ENCODE measurements at places on chromosomes 3 and 15.

DNA sequence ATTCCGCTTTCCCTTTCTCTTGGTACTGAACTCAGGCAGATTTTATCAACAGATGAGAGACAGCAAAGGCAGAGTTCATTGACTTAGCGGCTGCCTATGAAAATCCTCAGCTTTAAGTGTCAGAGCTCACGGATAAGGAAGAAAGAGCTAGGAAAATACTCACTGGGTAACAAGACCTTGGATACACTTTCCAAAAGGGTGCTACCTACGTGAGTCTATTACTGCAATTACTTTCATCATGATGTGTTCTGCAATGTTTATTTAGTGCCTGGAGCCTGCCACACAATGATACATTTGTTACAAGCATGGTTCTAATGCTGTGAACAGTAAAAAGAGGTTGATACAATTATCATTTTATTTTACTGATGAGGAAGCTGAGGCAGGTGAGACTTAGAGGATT lies 177.5 kb downstream of the GRM7 start:
- no peak for DNase-seq

DNA sequence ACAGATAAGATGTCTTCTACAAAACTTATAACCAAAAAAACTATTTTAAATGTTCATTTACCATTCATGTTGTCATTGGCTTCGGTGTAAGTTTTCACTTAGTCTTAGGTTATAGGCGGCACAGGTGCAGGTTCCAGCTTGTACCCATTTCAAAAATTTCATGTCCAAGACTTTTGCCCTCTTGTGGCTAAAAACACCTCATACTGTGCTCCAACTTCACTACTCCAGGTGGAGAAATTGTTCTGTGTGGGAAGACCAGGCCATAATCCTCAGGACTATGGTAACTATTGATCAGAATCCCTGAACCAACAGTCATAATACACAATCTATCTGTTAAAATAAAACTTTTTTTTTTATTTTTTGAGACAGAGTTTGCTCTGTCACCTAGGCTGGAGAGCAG lies 95.2 kb upstream of the ATP11B start:
- DNase-seq = no peak

DNA sequence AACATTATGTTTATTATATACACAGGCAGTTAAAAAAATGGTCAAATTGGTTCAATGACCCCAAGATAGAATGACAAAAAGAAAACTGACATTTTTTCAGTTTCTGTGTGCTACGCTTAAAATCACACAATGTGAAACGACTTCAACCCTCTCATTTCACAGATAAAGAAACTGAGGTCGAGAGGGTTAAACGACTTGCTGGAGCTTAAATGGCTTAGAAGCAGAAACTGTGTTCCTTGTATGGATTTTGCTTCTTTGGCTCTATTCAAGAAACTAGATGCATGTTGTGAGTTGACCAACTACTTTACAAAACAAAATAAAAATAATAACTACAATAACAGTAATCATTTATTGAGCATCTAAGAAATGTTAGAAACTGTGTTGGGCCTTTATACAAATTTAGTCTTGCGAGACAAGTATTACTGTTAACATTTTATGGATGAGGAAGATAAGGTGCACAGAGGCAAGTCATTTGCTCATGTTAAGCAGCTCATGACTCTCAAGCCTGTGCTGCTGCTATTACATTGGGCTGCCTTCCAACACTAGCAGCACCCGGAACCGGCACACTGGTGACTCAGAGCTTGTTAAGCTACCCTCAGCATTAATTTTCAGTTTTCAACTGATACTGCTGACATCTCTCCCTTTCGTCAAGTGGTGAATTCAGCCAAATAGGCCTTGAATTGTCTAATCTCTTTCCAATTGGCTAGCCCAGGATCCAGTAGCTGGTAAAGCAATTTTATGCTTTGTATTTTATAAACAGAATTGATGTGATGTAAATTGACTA lies 487.6 kb downstream of the NAALADL2 start:
- DNase-seq = peak; percentile 39

- DNase-seq = no peak
Observed at GRCh38 chr3:46830801-46831200, 32.4 kb downstream of the MYL3 start.

DNA sequence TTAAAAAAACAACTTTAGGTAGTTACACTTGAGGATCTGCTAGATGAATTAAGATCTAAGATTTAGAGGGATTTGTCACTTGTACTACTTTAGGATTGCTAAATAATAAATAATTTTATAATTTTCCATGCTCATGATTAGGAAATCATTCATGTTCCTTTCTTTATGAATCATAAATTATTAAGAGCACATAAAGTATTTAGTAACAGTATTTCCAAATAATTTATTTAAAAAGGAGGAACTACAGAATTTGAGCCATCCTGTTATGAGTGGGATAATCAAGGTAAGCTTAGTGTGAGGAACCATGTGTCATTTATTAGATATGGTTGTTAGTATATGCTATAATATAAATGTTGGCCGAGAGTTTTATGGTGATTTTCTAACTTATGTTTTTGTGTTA lies 37.5 kb upstream of the C3orf38 start:
- DNase-seq = no peak

DNA sequence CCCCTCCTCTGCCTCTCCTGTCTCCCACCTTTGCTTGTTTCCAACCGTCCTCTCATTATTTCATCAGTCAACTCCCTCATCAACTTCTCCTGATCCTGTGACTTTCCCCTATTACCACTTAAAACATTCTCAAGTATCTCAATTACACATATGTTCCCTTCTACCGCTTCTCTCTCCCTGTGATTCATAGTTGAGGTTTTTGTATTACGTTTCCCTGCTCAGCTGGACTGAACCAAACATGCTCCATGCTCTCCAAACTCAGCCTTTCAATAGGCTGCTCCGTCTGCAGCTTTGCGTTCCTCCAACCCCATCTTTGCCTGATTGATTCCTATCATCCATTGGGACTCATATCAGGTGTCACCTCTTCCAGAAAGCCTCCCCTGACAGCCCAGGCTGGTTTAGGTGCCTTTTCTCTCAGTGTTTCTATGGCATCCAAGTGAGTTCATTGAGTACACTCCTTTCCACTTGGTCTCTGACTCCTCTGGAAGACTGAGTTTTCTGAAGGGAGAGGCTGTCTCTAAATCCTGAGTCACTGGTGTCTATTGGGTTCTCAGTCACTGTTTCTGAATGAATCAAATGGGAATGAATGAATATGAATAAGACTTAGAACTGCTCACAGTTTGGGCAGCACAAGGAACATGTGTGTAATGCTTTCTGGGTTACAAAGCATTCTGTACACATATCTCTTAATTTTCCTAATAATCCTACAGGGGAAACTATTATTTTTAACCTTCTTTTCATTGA lies 56.4 kb downstream of the PLD1 start:
- DNase-seq = no peak

DNA sequence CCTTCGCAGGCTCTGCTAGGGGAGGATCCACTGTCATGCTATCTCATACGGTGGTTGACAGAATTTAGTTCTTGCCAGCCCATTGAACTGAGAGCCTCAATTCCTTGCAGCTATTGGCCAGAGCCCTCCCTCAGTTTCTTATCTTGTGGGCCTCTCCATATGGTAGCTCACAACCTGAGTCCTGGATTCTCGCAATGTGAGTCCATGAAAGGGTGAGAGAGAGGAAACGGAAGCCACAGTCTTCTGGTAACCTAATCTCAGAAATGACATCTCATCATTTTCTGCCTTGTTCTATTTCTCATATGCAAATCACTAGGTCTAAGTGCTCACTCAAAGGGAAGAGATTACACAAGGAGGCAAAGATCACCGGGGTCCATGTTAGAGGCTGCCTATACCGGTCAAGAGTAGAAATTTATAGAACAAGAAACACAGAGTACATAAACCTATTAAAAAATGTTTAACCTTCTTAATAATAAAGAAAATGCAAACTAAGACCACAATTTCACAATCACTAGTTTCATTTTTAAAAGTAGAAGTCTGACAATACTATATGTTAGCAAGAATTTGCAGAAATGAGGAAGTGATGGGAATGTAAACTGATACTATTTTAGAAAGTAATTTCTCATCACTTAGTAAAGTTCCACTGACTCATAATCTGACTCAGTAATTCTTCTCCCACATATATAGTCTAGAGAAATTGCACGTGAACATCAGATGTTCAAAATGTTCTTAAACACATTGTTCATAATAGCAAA lies 378.4 kb upstream of the AGTR1 start:
- no peak for DNase-seq

- DNase-seq = no peak
Observed at GRCh38 chr15:55289011-55289745, 435 bp downstream of the RAB27A start.

GRCh38 chr3:197835509-197835908 lies 44.5 kb downstream of the LRCH3 start:
- DNase-seq = no peak

DNA sequence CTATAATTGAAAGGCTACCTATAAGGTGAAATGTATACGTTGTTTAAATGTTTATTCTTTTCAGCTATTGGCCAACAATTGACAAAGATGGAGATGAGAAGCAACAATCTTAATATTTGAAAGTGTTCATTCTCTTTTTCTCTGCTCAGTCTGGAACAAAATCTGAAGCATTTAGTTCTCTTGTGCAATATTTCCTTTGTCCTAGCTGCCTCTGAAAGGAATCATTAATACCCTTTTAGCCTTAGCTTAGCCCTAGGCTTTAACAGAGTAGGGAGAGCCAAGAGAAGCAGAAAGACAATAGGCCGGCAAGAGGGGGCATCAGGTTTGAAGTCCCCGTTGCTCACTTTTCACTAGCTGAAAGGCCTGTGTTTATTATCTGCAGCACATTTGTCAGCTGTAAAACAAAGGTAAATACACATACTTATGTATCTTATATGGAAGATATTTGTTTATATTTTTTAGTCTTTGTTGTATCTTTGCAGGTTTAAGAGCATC lies 422.5 kb upstream of the SEMA6D start:
- no peak for DNase-seq

- DNase-seq = no peak
Observed at GRCh38 chr3:140499114-140499757, 178.6 kb upstream of the TRIM42 start.

DNA sequence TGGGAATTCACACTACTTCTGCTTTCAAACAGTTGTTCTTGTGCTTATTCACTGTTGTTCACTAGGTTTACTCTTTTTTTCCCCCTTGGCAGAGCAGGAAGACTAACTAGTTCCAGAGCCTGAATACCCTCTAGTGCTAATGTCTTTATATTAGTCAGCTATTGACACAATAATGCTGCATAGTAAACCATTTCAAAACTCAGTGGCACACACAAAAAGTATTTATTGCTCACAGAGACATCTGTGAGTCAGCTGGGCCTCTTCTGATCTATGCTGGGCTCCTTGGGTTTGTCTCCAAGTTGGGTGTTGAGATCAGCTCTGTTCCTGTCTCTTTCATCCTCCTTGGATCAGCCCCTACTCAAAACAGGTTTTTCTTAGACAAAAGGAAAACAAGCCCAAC lies 51.1 kb downstream of the RSRC1 start:
- DNase-seq = no peak

Data from NCI-H2081 (cell line).